Right cardiac atrium (tissue), 5 donors: ENCODE measurements at places on chromosomes 4 and X.

DNA sequence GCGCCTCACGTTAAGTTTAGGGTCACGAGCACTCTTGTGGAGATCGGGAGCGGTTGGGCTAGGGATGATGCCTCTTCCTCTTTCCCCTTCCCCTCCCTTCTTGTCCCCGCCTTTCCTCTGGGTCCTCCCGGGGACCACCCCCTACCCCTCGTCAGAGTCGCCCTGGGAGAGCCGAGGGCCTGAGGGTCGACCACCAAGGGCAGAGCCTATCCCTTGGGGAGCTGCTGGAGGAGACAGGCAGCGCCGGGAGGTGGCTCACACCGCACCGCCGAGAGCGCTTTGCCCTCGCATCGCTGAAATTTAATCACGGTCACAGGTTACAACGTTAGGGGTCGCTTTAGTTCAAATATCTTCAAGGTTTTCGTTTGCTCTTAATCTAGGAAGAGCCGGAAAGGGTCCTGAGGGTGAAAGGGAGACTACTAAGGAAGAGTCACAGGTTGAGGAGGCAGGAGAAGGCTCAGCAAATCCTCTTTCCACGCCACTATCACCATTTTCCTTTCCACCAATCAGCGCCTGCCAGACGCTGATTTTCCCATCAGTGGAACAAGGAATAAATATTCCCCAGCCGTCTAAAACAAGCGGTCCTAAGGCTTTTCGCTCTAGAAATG, 528 bp upstream of the SNCA start:
- no peak for DNase-seq

GRCh38 chr4:124386648-124387047, 325.9 kb downstream of the ANKRD50 start:
- no peak for DNase-seq

DNA sequence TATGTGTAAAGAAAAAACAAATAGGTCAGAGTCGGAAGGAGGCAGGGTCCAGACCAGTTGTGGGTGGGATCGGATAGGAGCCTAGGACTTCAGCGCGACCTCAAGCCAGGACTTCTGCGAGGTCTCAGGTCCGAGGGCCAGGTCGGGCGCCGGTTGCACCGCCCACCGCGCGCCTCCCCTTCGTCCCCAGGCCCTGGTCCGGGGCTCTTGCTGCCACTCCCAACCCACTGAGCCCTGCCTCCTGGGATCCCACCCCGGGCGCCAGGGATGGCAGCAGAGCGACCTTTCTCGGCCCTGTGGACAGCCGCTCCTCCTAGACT, 12.3 kb downstream of the PITX2 start:
- DNase-seq, result no peak

- no peak for DNase-seq
These were observed 10.3 kb upstream of the ODAPH start for GRCh38 chr4:75545526-75545925.

DNA sequence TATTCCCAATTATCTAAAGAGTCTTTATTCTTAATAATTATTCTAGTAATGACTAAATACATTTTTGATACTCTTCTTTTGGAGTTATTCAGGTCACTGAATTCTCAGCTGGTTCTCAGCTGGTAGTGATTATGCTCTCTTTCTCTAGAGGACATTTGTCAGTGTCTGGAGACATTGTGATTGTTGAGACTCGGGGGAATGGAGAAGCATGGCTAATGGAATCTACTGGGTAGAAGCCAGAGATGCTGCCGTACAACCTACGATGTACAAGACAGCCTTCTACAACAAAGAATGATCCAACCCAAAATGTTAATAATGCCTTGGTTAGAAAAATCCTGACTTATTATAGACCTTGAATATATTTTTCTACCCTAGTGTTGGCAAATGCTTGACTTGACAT, 149.2 kb upstream of the ANKRD50 start:
- DNase-seq, result no peak

GRCh38 chr4:69831646-69832325, 28.2 kb downstream of the SULT1E1 start:
- peak; percentile 43 for DNase-seq
